ENCODE measurements at places on chromosomes 6 and 20.

DNA sequence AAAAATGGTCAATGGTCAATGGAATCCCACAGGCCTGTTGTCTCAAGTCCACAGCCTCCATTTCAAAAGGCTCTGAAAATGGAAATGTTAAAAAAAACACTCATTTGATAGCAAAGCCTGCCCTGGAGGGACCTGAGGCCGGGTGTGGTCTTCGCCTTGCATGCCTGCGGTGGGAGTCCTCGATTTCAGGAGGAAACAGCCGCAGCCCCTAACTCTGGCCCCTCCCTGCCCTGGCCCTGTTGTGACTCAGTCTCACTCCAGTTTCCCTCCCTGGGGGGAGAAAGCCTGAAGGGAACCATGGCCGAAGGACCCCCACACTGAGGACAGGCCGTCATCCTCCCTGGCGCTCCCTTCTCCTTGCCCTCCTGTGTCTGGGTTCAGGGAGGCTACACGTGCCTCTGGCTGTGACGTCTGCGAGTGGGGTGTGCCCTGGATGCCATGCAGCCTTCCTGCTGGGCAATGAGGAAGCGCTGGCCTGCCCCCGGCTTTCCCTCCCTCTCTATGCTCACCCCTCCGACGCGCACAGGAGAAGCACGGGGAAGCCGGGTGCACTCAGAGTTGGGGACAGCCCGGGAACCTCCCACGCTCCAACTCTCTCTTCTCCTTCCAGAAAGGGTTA is 9.2 kb downstream of the BHLHE23 start:
- no peak for DNase-seq

DNA sequence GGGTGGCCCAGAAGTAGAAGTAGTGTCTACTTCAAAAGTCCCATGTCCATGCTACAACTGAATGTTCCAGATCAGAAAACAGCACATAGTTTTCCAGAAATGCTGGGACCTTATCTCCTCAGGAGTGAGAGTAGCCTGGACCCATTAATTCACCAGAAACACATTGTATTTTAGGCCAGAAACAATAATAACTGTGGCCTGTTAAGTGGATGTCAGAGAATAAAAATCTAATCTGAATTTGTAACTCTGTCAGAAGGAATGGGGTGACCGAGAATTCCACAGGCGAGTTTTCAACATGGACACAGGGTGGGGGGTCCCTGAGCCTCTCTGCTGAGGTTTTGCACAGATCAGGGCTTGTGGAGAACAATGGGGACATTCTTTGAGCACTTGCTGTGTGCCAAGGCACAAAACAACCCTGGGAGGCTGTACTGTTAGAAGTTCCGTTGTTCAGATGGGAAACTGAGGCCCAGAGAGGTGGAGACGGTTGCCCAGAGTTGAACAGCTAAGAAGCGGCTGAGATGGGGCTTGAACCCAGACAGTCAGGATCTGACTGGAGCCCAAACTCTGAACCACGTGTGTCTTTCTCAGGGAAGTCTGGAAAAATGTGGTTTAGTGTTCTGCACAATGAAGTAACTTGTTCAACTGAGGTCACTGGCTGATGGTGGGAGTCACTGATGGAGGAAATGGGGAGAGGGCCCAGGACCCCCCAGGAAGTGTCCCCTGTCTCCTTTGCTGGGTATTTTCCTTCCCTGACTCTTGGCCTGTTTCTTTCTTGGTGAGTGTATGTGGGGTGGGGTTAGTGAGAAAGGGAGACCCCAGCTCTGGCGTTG is 44.2 kb downstream of the SNAI1 start:
- DNase-seq = no peak

GRCh38 chr6:139147628-139148027 is 12.7 kb downstream of the HECA start:
- DNase-seq = no peak

DNA sequence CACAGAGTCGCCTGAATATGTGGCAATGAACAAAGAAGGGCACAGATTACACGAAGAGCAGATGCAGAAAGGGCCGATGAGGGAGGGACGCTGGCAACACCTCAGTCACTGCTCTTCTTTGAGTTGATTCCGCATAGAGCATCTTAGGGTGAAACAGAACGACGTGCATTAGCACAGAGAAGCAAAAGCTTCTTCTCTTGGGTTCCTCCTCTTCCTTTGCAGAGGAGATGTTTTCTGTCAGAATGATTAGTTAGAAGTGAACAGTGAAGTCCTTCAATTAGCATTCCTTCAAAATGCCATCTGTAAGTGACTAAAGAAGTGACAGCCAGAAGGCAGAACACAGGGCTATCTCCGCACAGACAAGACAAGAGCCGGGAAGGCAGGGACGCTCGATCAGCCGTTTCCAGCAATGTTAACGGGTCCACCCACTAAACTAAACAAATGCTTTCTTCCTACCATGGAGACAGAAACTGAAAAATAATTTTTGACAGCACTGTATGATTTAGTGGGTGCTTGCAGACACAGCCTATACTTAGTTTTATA is 219.8 kb upstream of the AGPAT4 start:
- no peak for DNase-seq

DNA sequence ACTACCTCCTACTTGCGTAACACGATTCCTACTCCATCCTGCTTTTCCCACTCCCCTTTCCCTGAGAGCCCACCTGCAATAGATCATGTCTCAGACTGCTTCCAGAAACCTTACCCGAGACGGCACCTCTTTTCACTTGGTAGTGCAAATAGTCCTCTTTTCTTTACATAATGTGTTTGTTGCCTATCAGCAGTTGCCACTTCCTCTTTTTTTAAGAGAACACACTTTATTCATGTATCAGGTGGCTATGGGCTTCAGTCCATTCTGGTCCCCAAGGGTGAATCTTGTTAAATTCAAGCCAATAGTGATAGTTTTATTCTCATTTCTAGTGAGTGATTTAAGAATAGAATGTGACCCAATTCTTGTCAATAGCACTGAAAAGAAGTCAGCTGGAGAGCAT is 57.7 kb upstream of the FERMT1 start:
- no peak for DNase-seq

GRCh38 chr6:24838081-24838480 is 39.4 kb upstream of the ARMH2 start:
- no peak for DNase-seq

DNA sequence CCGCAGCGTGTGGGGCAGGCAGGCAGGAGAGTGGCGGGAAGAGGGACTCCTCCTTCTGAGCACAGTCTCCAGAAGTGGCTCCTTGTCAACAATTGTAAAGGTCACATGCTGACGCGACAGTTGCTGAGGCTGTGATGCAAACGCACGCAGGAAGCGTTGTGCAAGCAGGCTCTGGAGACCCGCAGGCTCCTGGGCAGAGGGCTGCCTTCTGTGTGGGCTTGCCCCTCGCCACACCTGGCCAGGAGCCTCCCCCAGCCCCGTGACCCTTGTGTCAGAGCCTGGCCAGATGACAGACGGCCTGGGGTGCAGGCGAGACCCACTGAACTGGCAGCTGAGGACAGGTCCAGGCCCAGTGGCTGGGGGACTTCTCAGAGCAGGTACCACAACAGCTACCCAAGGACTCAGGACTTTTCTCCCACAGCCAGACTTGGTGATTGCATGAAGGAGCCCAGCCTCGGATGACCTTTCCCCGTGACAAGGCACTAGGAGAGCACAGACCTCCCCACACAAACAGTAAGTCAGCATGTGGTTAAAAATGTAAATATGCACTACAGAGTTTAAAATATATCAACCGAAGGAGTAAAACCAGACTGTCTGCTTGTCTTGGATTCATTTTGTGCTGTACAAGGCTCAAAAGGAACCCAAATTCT is 222.1 kb upstream of the RREB1 start:
- DNase-seq = no peak

GRCh38 chr20:61387954-61388348 is 135.9 kb downstream of the CDH4 start:
- no peak for DNase-seq

DNA sequence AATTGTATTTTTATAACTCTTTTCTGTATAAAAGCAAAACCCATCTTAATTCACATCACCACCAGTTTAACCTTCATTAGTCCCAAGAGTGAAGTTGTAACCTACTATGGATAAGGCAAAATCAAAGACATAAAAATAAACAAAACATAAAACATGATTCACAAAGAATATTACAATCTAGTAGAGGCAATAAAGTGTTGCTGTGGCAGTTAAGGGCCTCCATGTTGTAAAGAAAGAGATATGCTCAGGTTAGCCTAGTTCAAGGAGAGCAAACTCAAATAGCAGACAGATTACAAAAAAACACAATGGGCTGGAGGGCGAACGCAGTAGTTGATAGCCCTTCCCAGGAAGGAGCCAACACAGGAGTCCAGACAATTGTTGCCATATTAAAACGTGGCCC is 13.4 kb downstream of the LGSN start:
- DNase-seq = no peak

GRCh38 chr6:5174756-5175549 is 85.8 kb downstream of the LYRM4 start:
- DNase-seq = no peak

DNA sequence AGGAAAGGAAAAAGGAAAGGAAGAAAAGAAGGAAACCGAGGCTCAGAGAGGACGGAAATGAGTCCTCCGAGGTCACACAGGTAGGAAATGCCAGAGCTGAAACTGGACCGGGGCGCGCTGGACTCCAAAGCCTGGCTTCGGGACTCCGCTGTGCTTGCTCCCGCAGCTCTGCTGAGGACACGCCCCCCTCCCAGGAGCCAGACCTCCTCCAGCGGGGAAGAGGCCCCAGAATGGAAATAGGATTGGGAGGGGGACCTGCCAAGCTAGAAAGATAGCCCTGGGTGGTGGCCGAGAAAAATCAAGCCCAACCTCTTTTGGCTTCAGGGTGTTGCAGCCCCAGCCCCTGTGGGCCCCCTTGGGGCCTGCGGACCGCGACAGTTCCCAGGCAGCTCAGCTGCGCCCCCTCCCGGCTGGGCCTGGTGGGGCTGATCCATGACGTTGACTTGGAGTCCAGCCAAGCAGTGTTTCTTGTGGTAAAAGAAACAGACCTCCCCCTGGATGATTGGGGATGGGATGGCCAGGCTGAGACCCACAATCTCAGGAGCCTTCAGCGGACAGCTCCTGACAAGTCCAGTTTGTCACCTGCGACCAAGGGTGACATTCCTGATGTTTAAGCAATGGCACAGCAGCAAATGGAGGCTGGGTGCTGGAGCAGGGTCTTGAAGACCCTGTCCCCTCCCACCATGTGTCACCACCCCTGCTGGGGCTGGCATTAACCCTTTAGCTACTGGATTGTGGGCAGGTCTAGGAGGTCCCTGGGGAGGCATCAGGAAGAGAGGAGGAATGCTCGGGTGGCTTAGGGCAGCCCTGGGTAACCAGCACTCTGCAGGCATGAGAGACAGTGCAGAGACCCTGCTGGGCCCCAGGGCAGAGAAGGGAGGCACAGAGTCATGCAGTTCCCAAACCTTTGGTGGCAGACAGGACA is 55.4 kb downstream of the RIPOR3 start:
- DNase-seq = peak; percentile 16

- no peak for DNase-seq
Measured at GRCh38 chr6:123990376-123990775, 186.7 kb downstream of the NKAIN2 start.

- DNase-seq = no peak
Measured at GRCh38 chr6:126967296-126968005, 151.0 kb upstream of the RSPO3 start.

DNA sequence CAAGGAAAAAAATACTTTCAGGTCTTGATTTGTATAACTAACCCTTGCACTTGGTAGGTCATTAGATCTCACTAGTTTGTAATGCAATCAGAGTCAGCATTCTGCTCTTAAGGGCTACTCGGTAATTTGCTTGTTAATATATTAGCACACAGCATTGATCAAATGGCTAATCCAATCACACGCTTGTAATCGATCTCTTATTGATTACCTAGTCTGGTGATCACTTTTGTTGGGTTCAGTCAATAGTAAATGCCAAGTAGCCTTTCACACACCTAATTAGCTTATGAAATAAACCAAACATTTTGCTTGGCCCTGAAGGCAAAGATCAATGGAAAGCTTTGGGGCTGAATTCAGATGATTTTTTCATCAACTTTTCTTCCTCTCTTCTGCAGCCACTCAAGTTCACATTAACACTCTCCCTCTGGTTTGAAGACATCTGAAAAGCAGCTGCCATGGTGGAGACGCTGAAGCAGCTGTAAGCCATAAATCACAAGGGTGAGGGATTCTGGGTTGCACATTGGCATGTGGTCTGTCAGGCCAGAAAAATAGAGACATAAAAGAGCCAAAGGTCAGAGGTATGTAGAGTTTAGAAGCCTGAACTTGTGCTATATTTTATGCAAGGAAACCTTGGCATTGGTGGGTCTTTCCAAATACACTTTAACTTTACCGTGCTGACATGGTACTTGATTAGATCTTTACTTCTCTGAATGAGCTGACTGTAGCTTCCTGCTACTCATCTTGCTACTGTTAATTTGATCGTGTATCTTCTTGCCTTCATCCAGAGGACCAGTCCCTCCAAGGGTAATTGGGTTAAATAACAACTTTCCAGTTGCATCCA is 234.4 kb downstream of the SIM1 start:
- no peak for DNase-seq

- no peak for DNase-seq
Measured at GRCh38 chr6:159090530-159091480, 46.0 kb upstream of the TAGAP start.

GRCh38 chr6:150635906-150636514 is 36.3 kb downstream of the PLEKHG1 start:
- DNase-seq = no peak

GRCh38 chr6:136968837-136969236 is 46.7 kb downstream of the SLC35D3 start:
- no peak for DNase-seq

DNA sequence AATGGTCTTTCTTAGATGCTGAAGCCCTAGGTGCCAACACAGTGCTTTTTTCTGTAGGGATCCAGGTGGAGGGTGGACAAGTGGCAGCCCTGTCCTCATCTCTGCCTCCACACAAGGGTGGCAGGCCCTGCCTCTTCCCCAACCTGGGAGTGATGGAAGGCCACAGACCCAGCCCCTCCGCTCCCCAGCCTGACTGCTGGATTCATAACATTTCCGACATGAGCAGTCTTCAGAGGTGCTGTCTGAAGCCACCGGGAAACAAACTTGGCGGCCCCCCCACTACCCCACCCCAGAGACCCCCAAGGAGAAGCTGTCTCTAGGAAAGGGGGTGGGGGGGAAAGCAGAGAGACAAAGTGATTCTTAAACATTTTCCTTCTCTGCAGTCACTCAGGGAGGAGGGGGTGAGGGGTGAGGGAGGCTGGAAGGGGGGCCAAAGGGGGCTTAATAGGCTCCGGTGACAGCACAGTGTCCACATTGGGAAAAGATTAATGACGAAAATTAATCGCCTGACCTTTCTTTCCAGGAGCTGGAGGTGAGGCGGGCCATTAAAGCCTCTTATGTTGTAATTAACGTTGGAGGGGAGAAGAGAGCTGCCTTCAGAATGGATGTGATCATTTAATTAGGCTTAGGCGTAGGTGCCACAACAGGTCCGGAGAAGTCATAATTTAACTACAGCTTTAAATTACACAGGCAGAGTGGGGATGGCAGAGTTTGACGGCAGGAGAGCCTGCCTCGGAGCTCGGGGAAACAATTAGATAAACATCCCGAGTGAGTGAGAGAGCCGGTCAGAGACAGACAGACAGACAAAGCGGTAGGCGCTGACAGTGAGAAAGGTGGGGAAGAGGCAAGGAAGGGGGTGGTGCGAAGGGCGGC is 76.8 kb upstream of the FOXP4 start:
- DNase-seq = no peak

Data from effector CD8-positive, alpha-beta T cell (primary cell).